ENCODE measurements at places on chromosomes 4 and X.

DNA sequence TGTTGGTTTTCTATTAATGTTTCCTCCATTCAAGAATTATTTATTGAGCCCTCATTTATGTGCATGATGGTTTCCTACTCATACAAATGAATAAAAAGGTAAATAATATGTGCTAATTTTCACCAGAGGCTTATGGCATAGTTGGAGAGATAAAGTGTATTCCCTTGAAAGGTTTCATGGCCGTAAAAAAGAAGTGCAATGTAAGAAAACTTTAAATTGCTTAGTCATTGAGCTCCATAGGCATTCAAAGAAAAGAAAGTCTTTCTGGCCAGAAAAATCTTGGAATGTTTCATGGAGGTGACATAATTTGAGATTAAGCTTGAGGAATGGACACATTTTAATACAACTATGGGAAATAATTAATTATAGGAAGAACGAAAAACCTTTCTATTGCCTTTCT lies 8.7 kb downstream of the KLHL4 start:
- DNase-seq: no peak

GRCh38 chr4:124415146-124415545 lies 297.4 kb downstream of the ANKRD50 start:
- DNase-seq: no peak

DNA sequence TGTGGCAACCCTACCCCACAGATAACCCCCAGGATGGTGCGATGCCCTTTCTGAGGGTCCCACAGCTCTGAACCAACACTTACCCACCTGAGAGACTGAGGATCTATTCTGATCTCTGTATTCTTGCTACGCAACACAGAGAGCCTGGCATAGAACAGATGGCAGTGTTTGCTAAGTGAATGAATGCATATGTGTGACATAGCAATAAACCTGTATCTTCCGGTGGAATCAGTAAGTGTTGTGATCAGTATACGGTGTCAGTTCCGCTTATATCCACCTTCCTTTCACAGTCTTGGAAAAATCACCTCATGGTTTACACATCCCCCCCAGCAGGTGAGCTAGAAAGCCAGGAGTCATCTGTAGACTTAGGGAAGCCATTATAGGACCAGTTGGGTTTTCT lies 5.9 kb upstream of the HSD17B10 start:
- no peak for DNase-seq

GRCh38 chrX:38365954-38366353 lies 13.6 kb downstream of the OTC start:
- no peak for DNase-seq

DNA sequence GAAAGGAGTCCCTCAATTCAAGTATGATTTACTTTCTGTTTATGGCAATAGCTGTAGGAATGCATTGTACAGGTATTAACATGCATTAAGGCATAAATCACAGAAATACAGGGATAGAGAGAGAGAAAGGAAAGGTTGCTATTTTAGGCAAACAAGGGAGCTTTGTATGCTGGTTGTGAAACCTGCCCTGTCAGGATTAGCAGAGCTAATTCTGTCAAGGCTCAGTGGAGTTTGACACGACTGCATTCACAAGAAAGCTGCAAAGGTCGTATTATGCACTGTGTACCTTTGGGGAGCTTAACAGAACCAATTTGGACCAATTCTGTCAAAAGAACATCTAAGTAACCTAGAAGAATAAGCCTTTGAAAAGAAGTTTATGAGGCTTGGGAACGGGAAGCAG lies 239.3 kb downstream of the GRIA2 start:
- peak; percentile 74 for DNase-seq

DNA sequence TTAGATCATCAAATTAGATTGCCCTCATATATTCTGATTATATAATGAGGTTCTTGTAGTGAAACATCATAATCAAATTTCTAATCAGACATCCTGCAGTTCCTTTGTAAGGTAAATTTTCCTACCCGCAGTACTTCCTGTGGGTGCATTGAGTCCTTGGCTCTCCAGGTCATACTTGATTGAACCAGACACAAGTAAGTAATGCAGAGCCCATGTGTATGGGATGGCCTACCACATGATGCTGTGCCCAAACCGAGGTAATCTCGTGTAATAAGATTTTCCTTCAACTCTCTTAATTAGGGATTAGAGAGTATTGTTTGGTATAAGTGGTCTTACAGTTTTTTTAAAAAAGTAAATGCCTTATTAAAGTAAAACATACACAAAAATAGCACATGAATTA lies 1841.8 kb downstream of the PCDH7 start:
- DNase-seq: no peak

GRCh38 chr4:17197070-17197469 lies 298.6 kb upstream of the LDB2 start:
- no peak for DNase-seq

- DNase-seq: no peak
These were observed 35.1 kb upstream of the ZNF41 start for GRCh38 chrX:47518144-47518543.

GRCh38 chr4:16627999-16628398 lies 270.4 kb downstream of the LDB2 start:
- peak; percentile 55 for DNase-seq

DNA sequence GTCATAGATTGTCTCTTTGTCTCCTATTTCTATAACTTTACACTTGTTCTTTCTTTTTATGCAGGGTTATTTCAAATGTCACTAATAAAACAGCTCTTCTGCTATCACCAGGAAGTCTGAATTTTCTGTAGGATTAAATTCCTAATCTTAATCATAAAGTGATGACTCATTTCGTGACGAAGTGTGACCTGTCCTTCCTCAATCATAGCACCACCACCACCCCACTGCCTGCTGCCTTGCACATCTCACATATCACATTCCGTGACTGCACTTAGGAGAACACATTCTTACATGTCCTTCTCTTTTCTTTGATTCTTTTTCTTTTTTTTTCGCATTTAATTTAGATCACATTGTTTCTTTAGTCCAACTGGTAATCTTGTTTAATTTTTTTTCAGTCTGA lies 57.7 kb upstream of the UGT2B7 start:
- peak; percentile 85 for DNase-seq

DNA sequence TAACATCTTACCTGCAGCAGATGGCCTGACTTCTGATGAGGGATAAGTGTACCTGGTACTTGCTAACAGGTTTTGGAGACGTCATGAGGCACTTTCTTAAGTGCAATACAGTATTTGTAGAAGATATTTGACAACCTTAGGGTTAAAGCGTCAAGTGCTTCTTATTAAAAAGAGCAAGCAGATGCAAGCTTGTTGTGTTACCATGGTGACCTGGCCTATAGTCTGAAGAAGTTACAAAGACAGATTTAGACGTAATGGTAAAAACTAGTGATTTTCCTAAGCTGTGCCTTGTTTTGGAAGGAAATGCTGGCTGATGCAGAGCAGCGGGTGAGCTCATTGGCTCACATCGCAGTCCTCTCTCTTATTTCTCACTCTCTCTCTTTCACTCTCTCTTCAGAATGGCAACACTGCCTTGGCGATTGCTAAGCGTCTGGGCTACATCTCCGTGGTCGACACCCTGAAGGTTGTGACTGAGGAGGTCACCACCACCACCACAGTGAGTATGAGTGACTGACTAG lies 243.6 kb downstream of the ANK2 start:
- DNase-seq: no peak

DNA sequence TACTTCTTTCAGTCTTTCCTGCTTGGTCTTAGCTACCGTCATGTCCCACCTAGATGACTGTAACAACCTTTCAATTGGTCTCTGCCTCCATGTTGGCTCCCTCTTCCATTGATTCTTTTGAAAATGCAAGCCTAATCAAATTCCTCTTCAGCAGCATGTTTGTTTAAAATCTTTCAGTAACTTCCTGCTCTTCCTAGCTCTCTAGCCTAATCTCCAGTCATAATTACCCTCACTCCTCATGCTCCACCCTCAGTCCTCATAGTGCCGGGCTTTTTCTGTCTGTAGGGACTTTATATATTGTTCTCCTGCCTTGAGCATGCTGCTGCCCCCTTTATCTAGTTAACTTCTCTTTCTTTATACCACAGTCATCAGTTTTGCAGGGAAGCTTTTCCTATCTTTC lies 12.1 kb downstream of the SNX25 start:
- DNase-seq: no peak

GRCh38 chr4:115418635-115419396 lies 305.4 kb upstream of the NDST4 start:
- DNase-seq: no peak

DNA sequence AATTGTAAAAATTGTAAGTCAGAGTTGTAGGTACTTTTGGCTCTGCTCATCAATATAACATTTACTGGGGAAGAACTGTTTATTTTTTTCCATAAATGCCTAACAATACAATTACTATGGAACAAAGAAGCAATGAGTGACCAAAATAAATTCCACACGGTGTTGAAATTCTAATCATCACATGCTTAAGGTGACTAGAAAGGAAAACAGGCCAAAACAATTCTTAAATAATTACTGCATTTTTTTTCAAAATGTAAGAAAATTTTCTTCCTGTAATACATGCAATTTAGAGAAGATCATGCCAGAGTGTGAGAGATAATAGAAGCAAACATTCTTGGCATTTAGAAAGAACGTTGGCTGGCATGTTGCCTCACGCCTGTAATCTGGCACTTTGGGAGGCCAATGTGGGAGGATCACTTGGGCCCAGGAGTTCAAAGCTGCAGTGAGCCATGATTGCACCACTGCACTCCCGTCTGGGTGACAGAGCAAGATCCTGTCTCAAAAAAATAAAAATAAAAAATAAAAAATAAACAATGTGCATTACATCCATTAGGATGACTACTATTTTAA lies 22.5 kb downstream of the C4orf46 start:
- peak; percentile 45 for DNase-seq

GRCh38 chr4:68256284-68256683 lies 10.8 kb upstream of the TMPRSS11B start:
- no peak for DNase-seq

- no peak for DNase-seq
These were observed 43.5 kb downstream of the EVC start for GRCh38 chr4:5754529-5754881.

- no peak for DNase-seq
These were observed 93.7 kb downstream of the MXRA5 start for GRCh38 chrX:3252744-3253143.

DNA sequence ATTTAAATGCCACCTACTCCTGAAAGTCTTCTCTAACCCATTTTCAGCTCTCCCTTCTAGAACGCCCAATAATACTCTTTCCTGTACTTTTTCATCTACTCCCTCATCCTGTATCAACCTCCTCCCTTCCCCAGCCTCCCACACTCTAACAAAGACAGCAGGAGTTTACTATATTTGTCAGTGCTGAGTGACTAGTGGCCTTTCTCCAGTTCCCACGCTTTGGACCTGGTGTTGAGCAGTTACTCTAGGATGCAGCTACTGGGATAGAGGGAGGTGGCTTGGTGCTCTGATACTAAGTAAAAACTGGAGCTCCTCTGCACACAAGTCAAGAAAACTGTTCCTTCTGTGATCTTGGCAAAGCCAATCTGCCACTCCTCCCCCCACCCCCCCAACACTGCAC lies 36.1 kb upstream of the KLHL13 start:
- no peak for DNase-seq

- DNase-seq: peak; percentile 60
These were observed 37.0 kb upstream of the ZBTB33 start for GRCh38 chrX:120213438-120214265.

DNA sequence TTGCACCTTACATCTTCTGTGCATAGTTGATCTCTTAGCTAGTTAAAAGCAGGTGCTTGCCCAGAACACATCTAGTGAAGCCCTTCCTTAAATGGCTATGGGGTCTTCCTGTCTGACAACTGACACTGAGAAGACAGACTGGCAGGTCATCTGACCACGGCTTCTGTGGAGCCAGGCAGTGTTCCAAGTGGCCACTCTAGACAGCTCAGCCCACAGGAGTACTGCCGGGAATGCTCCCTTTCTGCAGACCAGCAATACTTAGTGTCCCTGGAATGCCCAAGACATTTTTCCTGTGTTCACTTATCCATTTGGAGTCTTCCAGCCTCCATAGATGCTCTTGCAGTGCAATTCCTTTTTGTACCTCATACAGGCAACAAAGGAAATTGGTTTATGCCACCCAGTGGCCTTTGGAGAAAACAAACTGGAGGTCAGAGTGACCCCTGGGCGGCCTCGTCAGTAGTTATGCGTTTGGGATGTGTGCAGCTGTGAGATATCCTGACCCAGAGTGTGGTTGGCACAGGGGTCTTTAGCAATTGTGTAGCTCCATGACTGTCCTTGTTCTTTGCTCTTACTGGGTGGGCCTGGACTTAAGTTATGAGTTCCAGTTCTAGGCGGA lies 335.5 kb downstream of the ARHGAP10 start:
- DNase-seq: no peak

DNA sequence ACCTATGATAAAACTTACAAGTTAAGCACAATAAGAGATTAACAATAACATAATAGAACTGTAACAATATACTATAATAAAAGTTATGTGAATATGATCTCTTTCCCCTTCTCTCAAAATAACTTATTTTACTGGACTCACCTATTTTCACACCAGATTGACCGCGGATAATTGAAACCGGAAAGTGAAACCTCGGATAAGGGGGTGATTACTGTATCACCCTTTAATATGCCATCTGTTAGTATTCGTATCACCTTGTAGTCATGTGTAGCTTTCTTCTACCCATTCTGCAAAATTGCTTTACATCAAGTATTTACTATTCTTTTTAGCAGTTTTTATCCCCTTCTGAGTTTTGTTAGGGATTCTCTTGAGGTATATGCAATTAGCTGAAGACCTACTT lies 1.8 kb downstream of the SPCS3 start:
- no peak for DNase-seq

DNA sequence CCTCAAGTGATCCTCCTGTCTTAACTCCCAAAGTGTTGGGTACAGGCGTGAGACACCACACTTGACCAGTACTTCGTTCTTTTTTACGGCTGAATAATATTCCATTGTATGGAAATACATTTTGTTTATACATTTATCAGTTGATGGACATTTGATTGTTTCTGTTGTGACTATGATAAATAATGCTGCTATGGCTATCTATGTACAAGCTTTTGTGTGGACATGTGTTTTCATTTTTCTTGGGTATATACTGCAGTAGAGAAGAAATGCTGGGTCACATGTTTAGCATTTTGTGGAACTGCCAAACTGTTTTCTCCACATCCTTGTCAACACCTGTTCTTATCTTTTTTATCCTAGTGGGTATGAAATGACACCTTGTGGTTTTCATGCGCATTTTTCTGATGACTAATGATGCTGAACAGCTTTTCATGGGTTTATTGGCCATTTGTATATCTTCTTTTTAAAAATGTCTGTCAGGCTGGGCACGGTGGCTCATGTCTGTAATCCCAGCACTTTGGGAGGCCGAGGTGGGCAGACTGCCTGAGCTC lies 37.3 kb downstream of the SAT1 start:
- peak; percentile 48 for DNase-seq

Measured in epithelial cell of esophagus (primary cell).